Inflammatory macrophage treated with lipopolysaccharide for 1 hour (primary cell): ENCODE measurements at places on chromosomes 12 and 14.

DNA sequence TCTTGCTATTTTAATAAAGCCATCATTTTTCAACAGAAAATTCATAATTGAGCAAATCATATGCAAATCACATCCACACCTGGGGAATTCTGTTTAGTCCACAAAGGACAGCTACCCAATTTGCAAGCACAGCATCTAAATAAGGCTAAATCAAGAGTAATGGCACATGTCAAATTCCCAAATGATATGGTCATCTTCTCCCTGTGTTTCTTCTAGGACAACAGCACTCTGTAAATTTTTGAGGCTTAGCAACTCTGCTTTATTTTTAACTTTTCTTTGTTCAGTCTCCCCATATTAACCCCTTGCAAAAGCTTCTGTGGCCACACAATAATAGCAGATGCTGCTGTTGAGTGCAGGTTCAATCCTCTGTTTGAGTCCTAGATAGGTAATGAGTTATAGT lies 155.6 kb upstream of the DAAM1 start:
- DNase-seq, result no peak

GRCh38 chr12:69405566-69405865 lies 46.0 kb downstream of the YEATS4 start:
- DNase-seq, result no peak

- no peak for DNase-seq
Measured at GRCh38 chr14:35112641-35113040, 9.1 kb downstream of the PPP2R3C start.

GRCh38 chr14:30855345-30856037 lies 18.9 kb upstream of the COCH start:
- peak; percentile 54 for DNase-seq

DNA sequence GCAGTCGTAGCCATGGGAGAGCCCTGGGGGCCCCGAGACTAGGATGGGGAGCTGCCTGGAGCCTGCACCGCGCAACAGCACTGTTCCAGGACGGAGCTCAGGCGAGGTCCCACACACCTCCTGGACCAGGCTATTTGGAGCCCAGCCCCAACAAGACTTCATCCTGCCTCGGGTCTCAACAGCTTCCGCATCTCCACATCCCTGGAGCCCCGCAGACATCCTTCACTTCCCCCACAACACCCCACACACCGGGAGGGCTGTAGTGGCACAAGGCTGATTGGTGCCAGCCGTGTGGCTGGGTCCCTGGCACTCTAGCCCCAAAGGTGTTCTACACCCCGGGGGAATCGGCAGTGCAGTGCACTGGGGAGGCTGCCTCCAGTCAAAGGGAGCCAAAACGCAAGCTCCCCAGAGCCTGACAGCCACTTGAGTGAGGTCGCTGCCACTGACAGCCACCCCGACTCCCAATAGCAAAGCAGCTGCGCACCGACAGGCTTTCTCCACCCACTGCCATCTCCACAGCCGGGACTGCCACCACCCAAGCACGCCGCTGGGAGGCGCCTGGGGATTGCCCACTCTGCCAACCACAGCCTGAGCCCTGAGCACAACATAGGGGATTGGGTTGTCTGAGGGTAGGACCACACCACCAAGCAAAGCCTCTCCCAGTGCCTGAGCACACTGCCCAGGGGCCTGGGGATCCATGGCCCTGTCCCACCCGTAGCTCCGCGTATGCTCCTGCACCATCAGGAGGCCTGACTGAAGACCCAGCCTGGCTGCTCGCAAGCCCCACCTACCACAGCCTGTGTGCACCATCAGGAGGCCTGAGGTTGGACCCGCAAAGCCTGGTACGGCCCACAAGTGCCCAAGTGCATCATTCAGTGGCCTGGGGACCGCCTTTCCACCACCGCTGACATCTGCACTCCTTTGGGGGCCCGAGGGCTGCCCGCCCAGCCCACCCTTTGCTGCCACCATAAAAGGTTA lies 13.2 kb upstream of the KLRF1 start:
- DNase-seq, result peak; percentile 90

GRCh38 chr12:33253178-33253577 lies 186.4 kb downstream of the SYT10 start:
- DNase-seq, result no peak

- DNase-seq, result peak; percentile 30
Measured at GRCh38 chr12:126772171-126772864, 1494.7 kb upstream of the TMEM132C start.

DNA sequence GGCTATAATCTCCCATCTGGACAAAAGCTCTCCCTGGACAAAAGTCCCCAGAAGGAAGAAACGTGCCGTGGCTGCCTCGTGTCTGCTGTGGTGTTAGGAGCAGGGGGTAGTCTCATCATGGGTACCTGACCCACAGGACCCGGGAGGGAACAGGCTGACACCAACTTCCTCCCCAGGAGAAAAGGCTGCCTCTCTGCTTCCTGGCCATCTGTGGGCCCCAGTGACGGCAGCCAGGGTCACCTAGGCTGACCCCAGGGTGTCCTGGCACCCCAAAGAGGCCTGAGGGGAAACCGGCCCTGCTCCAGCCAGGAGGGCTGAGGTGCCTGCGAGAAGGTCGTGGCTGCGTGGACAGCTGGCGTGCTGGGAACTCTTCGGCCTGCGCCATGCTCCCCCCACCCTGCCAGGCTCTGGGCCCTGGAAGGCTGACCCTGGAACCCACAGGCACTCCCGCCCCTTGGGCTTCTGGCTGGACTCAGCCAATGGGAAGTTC lies 133.9 kb downstream of the RFLNA start:
- DNase-seq, result no peak

GRCh38 chr14:71733210-71733883 lies 198.9 kb upstream of the RGS6 start:
- DNase-seq, result no peak

GRCh38 chr12:103909811-103910210 lies 20.4 kb upstream of the HSP90B1 start:
- no peak for DNase-seq

DNA sequence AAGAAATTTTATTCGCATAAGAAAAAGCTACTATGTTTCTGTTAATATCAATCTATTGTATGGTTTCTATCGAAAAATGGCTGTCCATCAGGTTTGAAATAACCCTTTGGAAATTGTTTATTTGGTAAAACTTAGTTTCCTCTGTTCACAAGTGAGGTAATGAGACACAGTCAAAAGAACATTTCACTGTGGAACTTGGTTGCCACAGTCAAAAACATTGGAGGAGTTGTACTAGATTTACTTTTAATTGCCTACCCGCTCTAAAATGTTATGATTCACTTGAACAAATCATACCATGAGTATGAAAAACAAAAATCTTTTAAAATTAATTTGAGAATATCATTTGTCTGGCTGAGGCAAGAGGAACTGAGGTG lies 46.5 kb downstream of the ITPR2 start:
- no peak for DNase-seq

- DNase-seq, result no peak
Measured at GRCh38 chr12:59973515-59973914, 377.7 kb downstream of the SLC16A7 start.

DNA sequence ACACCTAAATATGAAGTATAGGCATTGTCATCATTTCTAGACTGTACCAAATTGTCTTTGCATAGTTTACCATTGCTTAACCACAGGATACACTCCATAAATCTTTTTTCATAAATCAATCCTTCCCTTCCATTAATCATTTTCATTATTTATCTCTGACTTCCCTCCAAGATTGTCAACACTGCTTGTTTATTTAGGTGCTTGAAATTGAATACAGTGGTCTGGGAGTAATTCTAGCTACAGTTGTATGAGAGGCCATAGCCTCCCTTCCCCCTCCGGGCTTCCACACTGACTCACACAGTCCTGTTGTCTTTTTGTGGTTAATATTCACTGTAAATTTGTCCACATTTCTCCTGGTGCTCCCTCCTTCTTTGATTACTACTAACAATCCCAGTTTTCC lies 114.2 kb upstream of the ARID2 start:
- DNase-seq, result no peak

GRCh38 chr14:68286667-68287066 lies 467.1 kb downstream of the RAD51B start:
- DNase-seq, result no peak

GRCh38 chr14:101477648-101478047 lies 83.6 kb upstream of the DIO3 start:
- no peak for DNase-seq

- no peak for DNase-seq
Measured at GRCh38 chr12:93113317-93114006, 184.4 kb upstream of the EEA1 start.

- no peak for DNase-seq
Measured at GRCh38 chr14:88323523-88324199, 592 bp upstream of the KCNK10 start.

- peak; percentile 35 for DNase-seq
Measured at GRCh38 chr12:6226002-6226678, 25.9 kb downstream of the CD9 start.

GRCh38 chr12:45257185-45257930 lies 41.5 kb downstream of the ANO6 start:
- DNase-seq, result peak; percentile 71

DNA sequence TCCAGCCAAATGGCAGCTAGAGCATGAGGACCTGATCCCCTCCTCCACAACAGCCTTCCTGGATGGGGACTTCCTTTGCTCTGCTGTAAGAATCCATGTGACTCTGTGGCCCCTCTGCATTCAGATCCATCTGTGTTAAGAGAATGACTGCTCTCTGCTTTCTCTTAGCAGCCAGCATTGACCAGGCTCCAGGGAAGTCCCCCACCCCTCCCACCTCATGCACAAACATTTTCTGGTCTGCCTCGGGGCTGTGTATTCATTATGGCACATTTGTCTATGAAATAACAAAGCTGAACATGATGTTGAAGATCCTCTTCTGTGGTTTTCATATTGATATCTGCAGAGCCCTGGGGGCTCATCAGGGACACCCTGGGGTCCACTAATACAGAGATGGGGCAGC lies 201.7 kb downstream of the NUAK1 start:
- no peak for DNase-seq

DNA sequence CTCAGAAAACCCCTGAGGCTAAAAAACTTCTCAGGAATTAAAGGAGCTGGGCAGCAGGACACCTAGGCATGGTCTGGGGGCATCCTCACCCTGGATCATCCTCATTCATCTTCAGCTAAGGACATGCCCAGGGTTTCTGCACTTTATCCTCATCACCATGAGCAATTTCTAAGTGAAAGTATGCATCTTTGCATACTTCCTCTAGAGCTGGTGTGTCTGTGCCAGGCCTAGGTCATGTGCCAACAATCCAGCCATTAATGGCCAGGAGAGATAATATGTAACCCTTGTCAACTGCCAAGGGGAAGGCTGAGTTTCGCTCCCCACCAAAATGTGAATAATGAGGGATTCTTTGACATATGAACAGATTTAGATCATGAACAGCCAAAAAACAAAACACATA lies 160.5 kb downstream of the KITLG start:
- DNase-seq, result no peak

DNA sequence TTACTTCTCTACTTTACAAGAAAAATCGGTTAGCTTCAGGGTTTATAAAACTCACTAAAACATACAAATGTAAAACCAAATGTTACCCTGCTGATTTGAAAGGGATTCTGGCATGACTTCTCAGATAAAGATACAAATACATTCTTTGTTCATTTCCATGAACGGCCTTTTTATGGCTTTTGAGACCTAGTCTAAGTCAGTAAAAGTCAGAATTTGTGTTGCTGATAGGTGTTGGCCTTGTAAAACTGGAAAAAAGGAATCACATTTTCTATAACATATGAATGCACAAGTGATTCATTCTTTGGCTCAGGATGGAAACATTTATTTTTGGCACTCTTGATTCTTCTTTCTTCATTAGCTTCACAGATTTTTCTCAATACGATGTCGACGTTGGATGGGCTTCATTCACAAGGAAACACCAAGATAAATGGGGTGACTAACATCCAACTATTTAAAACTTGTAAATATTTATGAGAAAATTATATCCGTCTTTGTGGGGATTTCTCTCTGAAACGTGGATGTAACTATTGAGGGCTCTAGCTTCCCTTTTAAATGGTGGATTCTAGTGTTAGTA lies 27.0 kb upstream of the CPM start:
- no peak for DNase-seq

DNA sequence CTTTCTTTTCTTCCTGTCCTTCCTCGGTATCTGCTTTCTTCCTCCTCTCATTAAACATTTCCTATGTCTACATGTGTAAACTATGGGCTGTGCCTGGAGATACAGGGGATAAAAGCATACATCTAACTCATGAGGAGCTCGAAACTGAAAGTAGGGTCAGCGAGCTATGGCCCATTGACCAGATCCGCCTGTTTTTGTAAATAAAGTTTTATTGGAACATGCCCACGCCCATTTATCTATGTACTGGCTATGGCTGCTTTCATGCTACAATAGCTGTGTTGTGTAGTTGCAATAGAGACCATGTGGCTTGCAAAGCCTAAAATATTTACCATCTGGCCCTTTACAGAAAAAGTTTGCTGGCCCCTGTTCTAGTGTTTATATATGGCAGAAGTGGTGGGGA lies 500.8 kb upstream of the GARIN6 start:
- no peak for DNase-seq

DNA sequence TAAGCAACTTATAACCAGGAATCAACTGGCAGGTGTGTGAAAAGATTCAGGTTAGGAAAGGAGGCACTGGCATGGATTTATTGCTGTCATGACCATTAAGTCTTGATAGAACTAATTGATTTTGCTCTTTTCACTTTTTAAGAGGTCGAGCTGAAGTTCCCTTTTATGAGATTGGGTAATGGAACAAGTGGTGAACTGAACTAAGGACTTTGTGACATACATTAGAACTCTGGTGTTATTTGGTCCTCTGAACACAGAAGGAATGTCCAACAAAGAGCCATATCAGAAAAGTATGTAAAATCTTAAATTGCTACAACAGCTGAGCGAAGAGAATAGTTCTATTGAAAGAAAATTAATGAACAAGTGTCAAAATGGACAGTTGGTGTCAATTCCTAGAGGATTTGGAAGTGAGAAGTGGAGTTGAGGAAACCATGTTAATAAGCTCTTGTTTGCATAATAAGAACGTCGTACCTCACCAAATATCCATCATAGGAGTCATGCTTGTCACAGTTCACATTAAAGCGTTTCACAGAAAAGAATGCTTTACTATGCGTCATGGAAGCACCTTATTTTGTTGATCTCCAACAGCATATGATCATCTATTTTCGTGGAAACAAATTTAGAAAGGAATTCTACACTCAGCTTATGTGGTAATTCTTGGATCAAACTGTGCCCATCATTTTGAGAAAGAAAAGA lies 8.4 kb upstream of the MYF6 start:
- DNase-seq, result no peak
